ENCODE measurements at places on chromosomes 1 and 21.

DNA sequence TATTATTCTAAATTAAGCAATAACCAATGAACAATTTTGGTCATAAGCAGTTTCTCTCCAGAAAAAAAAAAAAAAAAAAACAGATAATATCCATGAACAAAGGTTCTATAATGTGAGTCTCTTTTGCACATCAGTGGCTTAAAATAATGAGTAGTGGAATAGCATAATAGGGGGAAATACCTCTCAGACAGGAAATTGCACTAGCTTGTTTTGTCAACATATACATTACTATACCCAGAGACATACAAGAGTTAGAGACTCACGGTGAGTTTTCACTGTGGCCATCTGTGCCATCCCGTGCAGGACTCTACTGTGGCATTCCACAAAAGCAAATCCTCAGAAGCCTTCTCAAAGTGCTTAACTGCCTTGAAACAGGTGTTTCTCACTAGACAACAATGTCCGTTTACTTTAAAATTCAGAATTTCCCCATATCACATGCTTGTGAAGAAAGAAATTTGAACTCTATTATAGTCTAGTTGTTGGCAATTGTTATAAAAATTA is 697.9 kb downstream of the USP25 start:
- DNase-seq = no peak

- no peak for DNase-seq
These were observed 93.8 kb downstream of the PLPPR5 start for GRCh38 chr1:98910827-98911226.

- no peak for DNase-seq
These were observed 71.1 kb downstream of the MATN1 start for GRCh38 chr1:30652152-30652841.

DNA sequence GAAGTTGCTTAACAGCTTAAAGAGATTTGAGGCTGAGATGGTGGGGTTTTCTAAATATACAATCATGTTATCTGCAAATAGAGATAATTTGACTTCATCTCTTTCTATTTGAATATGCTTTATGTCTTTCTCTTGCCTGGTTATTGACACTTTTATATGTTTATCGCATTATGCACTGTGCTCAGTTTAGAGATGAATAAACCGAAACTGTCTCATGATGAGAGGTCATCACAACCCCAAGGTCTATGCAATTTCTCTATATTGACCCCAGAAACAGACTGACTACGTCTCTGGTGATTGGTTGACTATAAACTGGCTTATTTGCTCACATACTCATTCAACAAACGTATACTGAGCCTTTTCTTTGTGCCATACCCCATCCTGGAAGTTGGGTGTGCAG is 117.9 kb upstream of the NRIP1 start:
- no peak for DNase-seq

GRCh38 chr1:234505769-234506102 is 26.8 kb upstream of the TARBP1 start:
- DNase-seq = no peak

GRCh38 chr21:31363720-31364119 is 19.7 kb upstream of the TIAM1 start:
- no peak for DNase-seq

- DNase-seq = no peak
These were observed 47.5 kb upstream of the TDRD10 start for GRCh38 chr1:154454386-154455120.

DNA sequence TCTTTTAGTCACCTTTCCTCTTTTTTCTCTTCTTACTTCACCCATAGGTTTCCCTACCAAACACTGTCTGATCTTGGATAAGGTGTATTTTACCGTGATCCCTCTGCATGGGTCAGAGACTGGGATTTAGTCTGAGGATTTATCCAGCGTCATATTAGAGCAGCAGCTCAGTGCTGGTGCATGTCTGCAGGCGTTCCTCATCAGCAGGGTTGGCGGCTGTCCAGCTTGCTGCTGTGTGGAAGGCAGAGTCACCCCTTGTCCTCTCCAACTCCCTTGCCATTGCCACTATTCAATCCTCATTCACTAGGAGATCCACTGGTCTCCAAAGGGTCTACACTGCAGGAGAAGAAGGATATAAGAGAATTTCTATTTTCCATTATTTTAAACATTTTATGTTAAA is 7.3 kb upstream of the FAM78B start:
- no peak for DNase-seq

DNA sequence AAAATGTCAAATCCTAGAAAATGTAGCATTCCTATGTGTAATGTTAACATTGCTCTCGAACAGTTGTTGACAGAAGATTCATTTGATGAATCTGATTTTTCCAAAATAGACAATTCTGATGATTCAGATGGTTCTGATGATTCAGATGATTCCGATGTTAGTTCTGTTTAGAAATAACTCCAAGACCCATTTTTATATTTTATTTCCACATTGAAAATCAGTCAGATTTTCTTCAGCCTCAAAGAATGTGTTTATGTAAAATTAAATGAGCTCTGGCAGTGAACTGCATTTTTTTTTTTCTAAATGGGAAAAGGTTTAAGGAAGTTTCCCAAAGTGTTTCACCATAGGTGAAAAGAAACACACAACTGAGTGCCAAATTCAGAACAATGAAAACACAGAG is 136.5 kb downstream of the TSEN15 start:
- DNase-seq = no peak

DNA sequence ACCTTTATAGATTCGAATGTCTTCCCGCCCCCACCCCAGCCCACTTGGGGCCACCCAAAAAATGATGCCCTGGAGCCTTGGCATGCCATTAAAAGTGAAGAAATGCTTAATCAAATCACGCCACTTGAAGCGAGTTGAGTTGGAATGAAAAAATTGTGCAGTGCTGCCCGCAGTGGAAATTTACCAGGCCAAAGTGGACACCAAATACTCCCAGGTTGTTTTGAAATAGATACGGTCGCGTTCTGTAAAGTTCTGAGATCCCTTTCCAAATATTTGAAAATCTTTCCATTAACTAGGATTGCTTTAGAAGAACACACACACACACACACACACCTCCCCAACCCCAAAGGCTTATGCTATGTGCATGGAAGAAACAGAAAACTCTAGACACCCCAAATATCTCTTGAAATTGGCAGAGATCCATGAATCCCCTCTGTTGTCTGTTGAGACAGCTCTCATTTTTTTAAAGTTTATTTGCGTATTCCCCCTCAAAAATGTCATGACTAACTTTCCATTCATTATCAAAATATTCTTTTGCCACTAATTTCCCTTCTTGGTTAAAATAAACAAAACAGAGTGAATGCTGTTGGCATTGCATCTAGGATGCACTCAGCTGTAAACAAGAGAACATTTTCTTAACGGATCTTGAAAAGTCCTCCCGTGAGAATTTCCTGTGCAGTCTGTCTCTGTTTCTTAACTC is 142.3 kb upstream of the KCNE2 start:
- DNase-seq = no peak

DNA sequence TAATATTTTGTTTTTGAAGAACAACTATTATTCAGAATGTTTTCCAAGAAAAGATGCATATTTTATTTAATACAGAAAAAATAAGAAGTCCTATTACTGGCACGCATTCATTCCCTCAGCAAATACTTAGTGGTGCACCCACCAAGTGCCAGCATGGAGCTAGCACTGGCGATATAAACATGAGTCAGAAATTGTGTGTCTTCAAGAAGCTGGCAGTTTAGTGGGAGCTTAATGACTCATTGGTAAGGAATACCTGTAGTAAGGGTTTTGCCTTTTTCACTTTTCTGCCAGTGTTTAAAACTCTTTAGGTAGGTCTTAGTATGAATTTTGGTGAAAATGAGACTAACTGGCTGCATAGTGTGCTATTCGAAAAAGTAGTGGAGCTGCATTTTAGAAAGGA is 6.3 kb downstream of the MAGI3 start:
- DNase-seq = no peak

DNA sequence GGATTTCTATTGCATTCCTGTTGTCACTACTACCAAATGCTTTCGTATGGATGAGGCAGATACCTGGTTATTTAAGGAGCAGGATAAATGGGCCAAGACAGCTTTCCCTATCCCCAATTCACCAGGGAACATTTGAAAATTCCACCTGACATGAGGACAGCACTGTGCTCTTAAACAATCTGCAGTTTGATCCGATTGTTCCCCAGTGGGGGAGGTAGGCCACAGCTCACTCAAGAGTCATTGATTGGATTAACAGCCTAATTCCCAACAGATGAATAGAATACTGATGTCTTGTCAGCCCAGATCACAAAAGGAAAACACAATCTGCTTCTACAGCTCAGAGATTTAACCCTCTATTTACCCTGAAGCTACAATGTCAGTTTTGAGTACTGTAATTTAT is 123.9 kb downstream of the LHX4 start:
- DNase-seq = no peak

- no peak for DNase-seq
These were observed 18.4 kb downstream of the ERI3 start for GRCh38 chr1:44336668-44337067.

DNA sequence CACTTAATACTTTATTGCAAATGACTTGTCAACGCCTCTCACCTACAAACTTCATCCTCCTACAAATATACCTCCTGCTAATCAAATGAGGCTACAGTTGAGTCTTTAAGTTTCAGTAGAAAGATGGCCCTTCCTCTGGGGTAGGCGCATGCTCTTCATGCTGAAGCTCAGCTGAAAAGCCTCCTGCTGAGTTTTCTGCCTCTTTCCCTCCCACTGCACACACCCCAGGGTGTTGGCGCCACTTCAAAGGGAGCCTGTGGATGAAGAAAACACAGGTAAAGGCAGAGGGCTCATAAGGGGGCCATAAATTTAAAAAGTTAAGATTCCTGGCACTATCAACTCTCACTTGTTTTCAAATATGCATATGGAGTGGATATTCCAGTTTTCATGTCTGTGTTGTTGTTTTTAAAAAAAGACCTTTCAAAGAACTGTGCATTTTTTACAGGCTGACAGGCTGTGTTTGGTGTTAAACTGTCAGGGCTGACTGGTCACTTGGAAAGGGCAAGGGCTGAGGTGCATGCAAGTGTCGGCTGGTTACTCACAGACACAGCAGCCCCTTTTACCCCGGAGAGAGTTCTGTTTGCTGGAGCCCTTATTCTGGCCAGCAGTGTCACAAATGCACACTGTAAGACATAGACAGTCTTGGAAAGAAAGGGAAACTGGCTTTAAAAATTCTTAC is 42.9 kb upstream of the LGALS8 start:
- no peak for DNase-seq

GRCh38 chr1:200153277-200154055 is 126.0 kb downstream of the NR5A2 start:
- DNase-seq = no peak

DNA sequence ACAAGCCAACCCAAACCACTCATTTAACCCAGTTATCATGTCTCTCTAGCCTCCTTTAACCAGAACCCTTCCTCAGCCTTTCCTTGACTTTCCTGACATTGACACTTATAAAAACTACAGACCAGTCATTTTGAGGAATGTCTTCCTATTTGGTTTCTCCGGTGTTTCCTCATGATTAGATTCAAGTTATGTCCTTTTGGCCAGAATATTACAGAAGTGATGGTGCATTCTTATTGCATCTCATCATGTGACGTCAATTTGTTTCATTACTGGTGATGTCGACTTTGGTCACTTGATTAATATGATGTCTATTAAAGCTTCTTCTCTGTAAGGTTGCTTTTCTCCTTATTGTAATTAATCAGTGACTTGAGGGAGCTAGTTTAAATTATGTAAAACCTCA is 6.1 kb upstream of the RCSD1 start:
- no peak for DNase-seq

- DNase-seq = no peak
These were observed 44.8 kb downstream of the DHRS3 start for GRCh38 chr1:12573015-12573825.

DNA sequence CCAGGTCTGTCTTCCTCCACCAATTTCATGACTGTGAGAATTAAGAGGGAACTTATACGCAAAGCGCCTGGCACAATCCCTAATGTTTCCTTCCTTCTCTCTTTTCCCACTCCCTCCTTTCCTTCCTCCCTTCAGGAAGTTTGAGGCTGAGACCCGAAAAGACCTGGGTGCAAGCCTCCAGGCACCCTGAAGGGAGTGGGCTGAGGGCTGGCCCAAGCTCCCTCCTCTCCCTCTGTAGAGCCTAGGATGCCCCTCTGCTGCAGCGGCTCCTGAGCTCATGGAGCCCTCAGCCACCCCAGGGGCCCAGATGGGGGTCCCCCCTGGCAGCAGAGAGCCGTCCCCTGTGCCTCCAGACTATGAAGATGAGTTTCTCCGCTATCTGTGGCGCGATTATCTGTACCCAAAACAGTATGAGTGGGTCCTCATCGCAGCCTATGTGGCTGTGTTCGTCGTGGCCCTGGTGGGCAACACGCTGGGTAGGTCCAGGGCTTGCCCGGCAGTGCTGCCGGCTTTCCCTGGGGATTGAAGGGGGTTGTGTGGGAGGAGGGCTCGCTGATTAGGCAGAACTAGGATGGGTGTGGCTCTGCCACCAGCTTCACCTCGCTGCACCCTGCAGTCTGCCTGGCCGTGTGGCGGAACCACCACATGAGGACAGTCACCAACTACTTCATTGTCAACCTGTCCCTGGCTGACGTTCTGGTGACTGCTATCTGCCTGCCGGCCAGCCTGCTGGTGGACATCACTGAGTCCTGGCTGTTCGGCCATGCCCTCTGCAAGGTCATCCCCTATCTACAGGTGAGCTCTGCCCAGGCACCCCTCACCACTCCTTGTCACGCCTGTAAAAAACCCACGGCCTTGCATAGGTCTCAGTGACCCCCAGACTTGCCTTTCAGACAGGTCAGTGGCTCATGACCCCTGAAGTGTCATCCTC is 1.7 kb downstream of the HCRTR1 start:
- DNase-seq = no peak

DNA sequence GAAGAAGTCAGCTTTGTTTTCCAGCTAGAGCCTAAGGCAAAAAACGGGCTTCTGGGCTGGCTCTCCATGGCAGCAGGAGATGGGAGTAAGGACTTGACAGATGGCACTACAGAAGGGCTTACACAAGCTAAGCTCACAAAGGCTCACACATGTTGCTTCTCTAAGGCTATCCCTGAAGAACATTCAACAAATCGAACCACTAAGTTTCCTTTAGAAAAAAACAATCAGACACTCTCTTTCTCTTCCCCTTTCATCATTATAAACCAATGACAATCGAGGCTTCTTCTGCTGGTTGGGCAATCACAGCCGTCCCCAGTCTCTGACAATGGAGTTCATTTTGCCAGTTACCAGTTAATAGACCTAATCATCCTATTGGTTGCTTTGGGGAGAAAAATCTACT is 40.5 kb downstream of the TRIT1 start:
- no peak for DNase-seq

- DNase-seq = no peak
These were observed 43.9 kb downstream of the ZNF684 start for GRCh38 chr1:40575336-40575735.
